ENCODE measurements at places on chromosomes 2 and 18.

GRCh38 chr2:121480826-121481225 is 49.9 kb upstream of the RNU4ATAC start:
- no peak for DNase-seq

GRCh38 chr2:167342769-167343168 is 454.5 kb downstream of the XIRP2 start:
- no peak for DNase-seq

GRCh38 chr18:5630900-5631413 is 87.2 kb upstream of the EPB41L3 start:
- no peak for DNase-seq

DNA sequence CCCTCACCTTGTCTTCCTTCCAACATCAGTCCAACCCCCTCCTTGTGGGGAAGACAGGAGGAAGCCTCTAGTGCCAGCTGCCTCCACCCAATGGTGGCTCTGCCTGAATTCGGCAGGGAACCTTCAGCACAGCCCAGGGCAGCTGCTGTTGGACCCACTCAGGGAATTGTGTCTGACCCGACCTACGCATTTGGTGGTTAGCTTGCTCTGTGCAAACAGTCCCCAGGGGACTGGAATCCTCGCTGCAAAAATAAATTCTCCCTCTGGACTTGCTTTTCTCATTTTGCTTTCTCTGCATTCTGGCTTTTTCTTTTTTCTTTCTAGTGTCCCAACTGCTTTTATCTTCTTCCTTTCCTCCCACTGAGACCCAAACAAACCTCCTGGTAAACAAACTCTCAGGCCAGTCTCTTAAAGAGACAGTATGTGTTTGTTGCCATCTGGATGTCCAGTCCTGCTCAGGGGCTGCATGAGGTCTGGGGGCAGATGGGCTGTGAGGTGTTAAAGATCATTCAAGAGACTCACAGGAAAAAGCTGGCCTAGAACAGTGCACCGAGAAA is 137.7 kb upstream of the HAAO start:
- no peak for DNase-seq

DNA sequence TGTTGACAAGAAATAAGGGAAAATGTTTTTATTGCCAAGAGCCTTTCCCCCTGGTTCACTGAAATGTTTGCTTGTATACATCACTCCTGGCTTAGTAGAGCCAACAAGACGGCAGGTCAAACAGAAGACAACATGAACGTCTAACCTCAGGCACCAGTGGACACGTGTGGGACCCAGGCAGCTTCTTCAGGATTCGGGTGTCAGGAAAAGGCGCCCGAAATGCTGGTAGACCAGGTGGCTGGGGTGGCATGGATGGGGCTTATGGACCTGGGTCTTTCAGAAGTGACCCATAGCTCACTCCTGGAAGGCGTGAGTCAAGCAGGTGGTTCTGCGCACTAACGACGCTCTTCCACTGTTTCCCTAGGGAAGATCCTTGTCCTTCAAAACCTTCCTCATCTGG is 23.3 kb upstream of the NFATC1 start:
- no peak for DNase-seq

DNA sequence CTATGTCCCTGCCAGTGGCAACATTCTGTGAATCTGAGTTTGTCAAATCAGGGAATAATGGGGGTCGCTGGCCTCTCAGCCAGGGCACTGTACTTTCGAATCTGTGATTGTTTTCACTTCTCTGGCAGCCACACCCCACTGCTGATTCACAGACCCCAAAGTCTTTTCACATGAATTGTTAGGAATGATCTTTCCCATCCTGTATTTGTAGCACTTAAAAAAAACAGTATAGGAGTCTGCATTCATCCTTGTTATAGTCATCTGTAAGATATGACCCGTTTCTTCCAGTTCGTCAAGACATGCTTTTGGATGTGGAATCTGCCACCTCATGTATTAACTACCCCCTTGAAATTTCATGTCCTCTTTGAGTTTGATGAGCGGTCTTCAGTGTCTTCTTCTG is 928 bp downstream of the NAGK start:
- no peak for DNase-seq

- no peak for DNase-seq
Observed at GRCh38 chr2:155218292-155218924, 519.9 kb downstream of the KCNJ3 start.

- DNase-seq = no peak
Observed at GRCh38 chr2:52658598-52658997, 1109.0 kb upstream of the CHAC2 start.

DNA sequence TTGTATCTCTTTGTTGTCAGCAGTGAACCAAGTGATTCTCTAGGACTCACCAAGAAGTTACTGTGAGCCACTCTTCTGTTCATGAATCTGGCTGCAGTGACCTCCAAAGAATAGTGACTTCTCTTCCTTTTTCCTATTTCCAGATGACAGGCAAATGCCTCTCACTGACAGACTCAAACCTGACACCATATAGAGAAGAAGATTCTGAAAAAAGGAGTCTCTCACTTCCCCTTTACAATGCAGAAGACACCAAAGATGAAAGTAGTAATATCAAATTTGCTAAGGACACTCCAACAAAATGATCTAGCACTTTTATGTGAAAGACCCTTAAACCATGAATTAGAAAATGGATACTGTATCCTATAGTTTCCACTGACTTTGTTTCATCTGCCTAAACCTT is 44.4 kb upstream of the SETBP1 start:
- no peak for DNase-seq

DNA sequence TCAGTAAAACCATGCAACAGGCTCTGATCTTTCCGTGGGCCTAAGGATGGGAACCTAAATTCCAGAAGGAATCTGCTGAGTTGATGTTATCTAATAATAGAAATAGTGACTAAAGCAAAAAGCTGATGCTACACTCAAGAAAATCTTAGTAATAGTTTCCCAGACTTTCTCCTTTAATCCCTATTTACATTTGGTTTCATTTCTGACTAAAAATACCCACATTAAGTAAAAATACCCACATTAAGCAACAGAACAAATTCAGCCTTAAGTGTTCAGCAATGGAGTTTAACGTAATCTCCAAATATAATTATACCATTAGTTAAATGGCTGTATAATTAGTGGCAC is 50.3 kb downstream of the CCBE1 start:
- DNase-seq = no peak

DNA sequence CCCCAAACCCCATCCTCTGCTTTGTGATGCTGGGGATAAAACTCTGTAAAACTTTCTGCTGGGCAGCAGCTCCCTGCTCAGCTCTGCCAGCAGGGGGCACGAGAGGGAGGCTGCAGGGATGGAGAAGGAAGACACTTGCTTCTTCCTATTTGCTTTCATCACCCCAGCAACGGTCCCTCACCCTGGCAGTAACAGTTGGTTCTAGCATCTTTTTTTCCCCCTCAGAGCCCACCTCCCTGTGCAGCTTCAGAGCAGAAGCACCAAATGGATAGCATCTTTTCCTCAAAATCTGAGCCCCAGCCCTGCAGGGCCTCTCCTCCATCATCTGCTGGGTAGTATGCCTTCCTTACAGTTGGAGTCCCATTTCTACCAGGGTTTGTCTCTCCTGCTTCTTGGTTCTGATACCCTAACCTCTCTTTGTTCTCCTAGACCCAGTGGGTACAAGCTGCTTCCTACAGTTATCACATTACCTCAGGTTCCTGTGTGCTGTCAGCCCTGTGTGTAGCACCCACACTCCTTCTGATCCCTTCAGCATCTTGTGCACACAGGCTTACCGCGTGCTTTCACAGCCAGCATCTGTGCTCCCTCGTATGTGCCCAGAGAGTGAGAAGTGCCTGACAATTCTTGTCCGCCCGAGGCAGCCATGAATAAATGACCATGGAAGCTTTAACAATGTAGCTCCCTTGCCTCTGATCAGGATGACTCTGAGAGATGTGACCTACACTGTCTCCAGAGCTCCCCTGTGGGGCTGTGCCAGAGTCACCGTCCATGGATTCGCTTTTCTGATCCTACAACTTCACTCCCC is 14.5 kb downstream of the CKAP2L start:
- peak; percentile 69 for DNase-seq

DNA sequence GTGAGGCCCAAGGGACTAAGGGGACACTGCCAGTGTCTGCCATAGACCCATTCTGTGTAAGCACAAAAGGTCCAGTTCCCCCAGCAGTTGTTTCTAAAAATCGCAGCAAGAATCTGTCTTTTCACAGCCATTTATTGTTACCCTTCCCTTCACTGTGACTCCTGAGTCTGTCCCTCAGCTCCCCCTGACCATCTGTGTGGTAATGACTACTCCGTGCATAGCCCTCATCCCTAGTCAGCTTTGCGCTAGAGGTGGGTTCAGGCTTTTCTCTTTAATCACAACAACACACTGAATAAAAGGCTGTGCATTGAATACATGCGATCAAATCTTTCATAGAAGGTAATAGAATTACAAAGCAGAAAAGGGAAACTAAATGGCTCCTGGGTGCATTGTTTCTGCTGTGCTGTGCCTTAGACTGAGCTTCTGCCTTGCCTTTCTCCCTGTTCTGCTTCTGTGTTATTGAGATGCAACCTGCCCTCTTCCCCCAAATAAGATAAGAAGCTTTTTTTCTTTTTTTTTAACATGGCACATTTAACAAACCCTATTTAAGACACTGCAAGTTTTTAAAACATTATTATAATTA is 836.0 kb upstream of the CDH2 start:
- no peak for DNase-seq

DNA sequence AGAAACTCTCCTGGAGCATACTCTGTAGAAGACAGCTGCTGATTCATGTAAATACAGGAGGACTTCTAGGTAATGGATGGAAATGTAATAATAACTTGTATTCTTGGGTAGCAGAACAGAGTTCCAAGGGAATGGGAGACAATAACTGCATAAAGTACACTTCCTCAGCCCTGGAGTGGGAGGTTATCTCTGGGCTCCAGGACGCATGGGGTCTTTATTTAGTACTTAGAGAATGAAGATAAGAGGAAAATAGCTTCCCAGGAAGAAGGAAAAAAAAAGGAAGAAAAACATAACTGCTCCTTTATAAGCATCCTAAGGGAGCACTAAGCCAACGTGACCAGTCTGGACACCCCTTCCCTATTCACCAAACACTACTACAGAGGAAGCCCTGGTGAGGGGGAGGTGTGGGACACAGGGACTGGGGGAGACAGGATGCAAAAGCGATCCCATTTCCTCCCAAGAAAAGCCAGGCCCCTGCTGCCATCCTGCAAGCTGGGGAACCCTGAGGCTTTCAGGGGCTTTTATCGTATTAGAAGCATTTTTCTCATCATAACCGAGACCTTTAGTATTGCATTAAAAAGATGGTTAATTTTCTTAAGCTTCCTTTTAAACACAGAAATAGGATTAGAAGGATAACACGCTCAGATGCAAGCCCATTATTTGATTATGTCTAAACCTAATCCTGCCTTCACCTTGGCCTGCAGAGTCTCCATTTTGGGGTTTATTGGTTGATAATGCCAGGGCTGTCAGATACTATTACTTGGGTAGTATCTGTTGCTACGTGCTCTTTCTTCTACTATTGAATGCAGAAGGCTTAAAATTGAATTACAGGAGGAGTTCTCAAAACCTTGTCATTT is 78.5 kb downstream of the KLF7 start:
- DNase-seq = no peak

DNA sequence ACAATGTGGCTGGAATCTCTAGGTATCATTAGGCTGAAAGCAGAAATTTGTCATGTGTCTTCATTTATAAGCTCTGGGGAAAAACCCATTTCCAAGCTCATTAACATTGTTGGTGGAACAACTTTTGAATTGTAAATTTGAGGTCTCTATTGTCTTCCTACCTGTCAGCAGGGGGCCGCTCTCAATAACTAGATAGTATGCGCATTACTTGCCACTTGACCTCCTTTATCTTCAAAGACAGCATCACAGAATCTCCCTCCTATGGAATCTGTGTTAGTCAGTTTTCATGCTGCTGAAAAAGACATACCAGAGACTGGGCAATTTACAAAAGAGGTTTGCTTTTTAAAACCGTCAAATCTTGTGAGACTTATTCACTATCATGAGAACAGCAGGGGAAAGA is 223.1 kb downstream of the CALCRL start:
- DNase-seq = no peak

DNA sequence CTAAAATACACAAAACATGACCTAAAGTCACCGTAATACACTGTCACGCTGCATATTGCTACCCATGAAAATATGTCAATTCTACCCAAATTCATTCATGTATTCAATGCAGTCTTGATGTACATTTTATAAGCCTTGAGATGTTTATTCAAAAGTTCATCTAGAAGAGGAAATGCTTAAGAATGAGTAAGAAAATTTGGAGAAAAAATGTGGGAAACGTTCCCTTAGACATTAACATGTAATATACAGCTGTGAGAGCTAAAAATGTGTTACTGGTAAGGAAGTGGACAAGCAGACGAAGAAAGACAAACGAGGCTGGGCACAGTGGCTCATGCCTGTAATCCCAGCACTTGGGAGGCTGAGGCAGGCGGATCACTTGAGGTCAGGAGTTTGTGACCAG is 37.3 kb downstream of the THAP4 start:
- DNase-seq = no peak

DNA sequence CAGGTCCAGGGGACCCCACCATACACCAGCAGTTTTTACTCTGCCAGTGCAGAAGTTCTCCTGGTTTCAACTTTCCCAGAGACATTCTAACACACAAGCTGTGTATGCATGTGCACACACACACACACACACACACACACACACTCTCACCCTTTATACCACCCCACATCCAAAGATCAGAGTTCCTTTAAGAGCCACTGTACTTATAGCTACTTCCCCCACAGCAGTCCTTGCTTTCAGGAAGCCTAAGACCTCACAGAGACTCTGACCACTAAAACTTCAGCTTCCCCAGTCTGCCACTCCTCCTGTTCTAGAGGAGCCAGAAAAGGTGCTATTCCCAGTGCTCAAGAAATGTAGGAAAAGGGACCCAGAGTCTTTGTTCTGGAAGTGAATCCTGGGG is 107.8 kb downstream of the ZNF521 start:
- no peak for DNase-seq

DNA sequence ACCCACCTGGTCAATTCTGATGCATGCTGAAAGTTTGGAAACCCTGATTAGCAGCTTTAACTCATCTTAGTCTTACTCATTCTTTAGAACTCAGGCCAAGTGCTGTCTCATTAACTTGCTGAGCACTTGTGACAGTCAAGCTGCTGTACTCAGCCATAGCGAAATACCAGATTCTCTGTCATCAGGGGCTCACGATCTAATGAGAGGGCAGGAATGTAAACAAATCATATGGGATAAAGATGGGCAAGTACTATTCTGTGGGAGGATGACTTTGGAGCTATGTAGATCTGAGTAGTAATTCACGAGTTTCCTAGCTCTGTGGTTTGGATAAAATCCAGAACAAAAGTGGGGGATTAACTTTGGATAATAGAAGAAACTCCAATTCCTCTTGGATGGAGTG is 376.6 kb downstream of the HRH4 start:
- no peak for DNase-seq

All from T follicular helper cell (primary cell).